ENCODE measurements at places on chromosomes 1 and 21.

- DNase-seq = no peak
Measured at GRCh38 chr1:25927521-25928265, 21.5 kb upstream of the STMN1 start.

GRCh38 chr1:10045480-10046355, 13.0 kb downstream of the UBE4B start:
- no peak for DNase-seq

- no peak for DNase-seq
Measured at GRCh38 chr1:162204823-162205155, 135.3 kb downstream of the NOS1AP start.

GRCh38 chr21:44949161-44949778, 9.4 kb downstream of the SLX9 start:
- DNase-seq = no peak

GRCh38 chr1:38020396-38020795, 7.9 kb downstream of the UTP11 start:
- DNase-seq = no peak

DNA sequence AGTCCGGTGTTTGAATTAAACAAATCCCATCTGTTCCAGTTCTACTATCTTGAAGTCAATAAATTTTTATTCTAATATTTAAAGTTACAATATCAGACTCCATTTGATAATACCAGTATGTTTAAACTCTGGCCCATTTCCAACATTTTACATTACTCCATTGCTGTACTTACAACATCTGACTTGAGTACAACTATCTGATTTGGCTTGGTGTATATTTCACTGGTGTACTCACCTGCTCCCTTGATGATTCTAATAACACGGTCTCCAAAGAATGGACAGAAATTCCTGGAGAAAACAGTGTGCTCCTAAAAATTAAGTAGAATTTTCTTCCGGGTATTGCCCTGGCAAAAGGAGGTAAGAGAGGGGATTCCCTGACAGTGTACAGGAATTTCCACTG, 680.5 kb upstream of the ADAMTS5 start:
- DNase-seq = no peak

- peak; percentile 23 for DNase-seq
Measured at GRCh38 chr1:69139007-69139406, 428.7 kb upstream of the LRRC7 start.

DNA sequence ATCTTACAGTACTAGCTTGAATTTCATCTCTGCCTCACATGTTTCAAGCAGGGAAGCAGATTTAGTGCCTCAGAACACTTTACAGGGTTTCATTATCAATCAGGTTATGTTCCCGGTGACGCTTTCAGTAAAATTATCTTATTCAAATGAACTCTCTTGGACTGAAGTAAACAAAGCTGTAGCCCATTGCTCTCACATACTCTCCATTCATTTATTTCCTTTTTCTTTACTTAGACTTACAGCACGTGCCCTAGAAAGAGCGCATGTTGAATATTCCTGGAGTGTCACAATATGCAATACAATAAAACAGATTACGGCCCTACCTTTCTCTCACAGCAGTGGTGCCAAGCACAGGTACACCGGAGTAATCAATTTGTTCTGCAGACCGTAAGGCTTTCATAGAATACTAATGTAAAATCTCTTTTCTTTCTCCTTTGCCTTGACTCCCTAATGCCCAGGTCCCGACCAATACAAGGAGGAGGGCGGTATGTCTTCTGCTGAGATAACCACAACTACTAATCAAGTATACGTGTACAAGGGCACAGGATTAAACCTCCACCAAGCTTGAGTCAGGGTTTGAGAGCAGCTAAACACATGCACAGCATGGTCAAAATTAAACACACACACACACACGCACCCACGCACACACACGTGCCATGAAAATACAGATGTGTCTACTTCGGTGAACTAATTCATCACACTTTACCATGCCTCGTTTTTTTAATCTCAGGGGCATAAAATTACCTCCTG, 62.8 kb downstream of the NRIP1 start:
- no peak for DNase-seq

DNA sequence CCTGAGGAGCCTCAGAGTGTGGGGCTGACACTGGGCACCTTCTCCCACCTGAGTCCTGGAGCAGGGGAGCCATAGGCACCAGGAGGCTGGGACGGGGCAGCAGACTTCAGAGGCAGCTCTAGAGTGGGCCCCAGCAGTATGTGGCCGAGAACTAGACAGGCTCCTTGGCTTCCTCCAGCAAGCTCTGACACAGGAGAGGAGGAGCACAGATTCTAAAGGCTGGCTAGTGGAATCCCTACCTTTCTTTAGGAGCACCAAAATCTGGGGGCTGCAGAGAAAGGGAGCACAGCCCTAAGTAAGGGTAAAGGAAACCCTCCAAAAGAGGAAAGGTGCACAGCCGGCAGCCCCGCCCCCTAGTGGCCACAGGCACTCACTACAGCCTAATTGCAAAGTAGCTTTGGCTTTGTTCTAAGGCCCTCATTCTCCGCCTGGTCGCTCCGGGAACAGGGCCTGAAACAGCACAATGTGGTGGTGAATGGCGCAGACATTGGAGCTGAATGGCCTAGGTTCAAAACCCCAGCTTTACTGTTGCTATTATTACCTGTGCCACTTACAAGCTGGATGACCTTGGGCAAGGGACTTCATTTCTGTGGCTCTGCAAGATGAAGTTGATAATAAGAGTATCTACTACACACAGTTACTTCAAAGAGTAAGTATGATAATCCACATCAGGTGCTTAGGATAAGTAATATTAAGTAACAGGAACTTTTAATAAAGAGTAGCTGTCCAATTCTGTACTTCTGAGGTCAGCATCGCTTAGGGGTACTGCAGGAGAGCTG, 8.8 kb upstream of the GUCA2A start:
- peak; percentile 7 for DNase-seq

DNA sequence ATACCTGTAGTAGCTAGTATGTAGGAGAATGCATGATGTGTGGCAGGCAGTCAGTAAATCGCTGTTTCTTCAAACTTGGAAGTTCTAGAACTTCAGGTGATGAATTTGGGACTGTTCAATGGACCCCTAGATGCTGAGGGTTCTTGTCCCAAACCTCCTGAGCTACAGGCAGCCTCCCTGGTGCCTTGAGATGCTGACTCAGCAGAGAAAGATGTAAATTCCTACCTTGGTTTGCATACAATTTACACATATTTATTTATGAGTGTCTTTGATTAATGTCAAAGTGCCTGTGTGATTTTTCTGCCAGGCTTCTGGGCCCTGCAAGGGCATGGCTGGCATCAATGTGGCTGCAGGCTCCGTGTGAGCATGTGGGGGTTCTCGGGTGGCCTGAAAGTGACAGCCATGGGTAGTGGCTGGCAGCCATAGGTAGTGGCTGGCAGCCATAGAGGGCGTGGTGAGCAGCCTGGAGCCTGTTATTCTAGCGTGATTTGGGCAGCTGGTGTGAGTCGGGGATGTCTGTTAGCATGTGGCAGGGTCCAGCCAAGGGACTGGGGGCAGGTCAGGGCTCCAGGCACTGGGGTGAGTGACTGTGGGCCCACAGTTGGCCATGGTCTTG, 13.2 kb upstream of the POU3F1 start:
- DNase-seq = no peak

DNA sequence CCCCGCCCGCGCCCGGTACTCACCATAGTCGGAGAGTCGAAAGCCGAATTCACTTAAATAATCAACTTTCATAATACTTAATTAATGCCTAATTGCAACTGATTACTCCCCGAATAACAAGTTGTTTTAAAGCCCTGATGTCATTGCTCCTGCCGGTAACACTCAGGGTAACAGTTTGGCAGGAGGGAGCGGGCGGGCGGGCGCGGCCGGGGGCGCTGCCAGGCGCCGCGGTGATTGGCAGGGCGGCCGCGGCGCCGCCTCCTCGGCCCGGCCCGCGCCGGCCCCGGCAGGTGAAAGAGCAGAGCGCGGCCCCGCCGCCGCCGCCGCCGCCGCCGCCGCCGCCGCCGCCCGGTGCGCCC, 102.2 kb downstream of the CASZ1 start:
- no peak for DNase-seq

DNA sequence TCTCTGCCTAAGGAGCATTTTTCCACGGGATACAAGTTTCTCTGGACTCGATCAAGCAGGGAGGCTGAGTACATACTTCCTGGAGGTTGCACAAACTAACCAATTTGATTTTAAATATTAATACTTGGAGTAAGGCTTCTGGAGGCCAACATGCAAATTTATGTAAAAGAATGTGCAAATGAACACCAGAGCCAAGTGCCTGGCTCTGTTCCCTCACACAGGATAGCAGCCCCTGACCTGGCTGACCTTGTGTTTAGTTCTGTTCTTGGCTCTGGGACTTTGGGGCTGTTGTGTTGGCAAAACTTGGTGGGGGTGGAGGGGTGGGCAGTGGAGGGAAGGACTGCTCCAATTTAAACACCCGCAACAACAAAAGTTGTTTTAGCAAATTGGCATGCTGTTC, 34.2 kb downstream of the CNIH3 start:
- no peak for DNase-seq

DNA sequence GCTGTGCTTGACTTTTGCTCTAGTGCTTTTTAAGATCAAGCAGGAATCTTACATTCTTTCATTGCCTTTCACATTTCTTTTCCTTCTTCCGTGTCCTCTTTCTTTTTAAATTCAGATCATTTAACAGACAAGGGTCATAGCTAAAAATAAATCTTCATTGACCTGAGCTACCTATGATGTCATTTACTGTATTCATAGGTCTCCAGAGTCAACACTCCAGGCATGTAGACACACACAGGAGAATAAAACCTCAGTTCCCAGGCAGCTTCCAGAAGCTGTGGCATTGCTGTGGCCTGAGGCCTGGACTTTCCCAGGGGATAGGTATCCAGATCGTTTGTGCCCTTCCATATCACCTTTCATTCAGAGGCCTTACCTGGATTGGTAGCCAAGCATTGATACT, 38.5 kb upstream of the ENAH start:
- DNase-seq = no peak

GRCh38 chr1:14910984-14911721, 242.4 kb upstream of the TMEM51 start:
- DNase-seq = no peak

GRCh38 chr1:39283858-39284257, 79.4 kb downstream of the MACF1 start:
- DNase-seq = no peak

DNA sequence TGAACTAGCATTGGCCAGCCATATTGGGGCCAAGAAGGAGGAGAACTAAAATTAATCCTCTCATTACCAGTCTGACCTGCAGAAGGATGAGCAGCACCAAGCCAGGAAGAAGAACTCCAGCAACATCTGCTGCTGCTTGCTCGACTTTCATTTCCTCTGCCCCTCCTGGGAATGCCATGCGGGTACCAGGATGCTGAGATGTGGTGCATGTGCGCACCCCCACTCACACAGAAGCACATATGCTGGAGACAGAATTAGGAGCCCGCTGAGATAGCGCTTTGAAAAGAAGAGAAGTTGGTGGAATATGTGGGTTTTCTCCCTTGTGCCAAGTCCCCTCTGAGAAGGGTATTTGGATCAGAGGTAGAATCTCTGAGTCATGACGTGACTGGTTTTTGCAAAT, 70.4 kb downstream of the PLXNA2 start:
- DNase-seq = no peak

DNA sequence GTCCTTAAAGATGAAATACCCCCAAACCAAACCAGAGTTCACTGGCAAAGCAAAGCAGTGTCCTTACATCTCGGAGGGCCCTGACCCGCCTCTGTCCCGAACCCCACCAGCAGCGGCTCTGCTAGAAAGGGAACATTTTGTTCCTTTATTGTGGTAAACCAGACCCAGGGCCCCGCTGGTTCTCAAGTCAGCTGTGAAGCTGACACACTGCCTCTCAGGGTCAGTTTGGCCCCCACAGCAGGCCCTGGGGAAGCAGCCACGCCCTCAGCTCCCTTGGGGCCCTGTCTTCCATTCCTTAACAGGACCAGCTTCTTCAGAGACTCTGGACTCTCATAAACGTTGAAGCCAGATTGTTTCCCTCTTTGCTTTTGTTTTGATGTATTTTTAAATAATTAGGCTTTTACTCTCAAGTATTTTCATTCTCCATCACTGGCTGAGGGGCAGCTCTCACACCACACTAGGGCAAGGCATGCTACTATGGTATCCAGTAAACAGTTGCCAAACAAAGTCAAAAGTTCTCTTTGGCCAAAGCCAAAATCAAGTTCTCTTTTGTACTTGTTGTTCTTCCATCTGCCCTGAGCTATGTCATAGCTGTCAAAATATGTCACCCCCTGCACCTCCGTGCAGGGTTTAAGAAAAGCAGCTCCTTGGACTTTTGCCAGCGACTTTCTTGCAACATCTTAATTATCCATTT, 61.1 kb upstream of the ANGPTL1 start:
- no peak for DNase-seq

GRCh38 chr1:174309490-174309889, 138.3 kb upstream of the GPR52 start:
- DNase-seq = no peak

DNA sequence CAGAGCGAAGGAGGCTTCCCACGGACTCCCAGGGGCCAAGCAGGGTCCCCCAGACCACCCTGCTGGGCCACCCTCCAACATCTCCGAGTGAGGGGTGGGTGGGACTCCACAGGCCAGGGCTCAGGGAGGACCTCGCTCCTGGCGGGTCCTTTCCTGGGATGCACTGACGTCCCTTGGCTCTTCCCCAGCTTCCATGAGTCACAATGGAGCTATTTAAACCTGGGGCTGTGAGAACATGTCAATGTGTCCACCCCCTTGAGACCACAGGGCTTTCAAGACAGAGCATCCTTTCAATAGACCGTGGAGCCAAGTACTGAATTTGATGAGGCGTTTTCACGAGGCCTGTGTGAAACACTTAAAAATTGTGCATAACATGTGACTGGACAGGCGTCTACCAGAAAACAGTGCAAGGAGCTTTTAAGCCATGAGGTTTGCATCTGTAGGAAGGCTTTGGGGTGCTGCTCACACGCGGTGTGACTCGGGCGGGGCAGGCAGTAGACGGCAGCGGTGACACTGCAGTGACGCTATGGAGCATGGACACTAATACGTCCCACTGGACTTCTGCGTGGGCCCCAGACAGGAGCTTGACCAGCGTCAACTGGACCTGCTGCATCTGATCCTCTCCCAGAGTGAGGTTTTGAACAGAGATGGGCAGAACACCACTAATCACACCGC, 24.1 kb upstream of the NPHP4 start:
- no peak for DNase-seq

- DNase-seq = no peak
Measured at GRCh38 chr1:14853518-14853917, 255.0 kb downstream of the KAZN start.

- no peak for DNase-seq
Measured at GRCh38 chr1:110433803-110434202, 17.1 kb upstream of the PROK1 start.

DNA sequence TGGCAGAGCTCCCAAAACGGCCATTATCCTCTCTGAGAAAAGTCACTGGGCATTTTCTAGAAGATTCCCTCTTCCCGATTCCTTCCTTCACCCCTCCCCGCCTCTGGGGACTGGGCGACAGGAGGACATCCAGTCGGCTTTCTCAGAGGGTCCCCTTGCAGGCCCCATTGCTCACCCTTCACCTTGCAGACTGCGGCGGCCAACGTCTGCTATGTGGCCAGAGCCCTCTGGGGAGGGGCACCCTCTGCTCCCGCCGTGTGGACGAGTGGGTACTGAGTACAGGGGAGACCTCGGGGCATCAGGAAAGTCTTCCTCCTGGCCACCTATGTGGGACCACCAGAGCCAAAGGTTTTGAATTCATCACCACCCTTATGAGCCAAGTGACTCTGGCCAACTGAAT, 293.5 kb upstream of the VAMP3 start:
- no peak for DNase-seq
